NCI-H524 (cell line): ENCODE measurements at places on chromosomes 16 and 17.

GRCh38 chr16:7748522-7748921, 415.9 kb downstream of the RBFOX1 start:
- no peak for DNase-seq

DNA sequence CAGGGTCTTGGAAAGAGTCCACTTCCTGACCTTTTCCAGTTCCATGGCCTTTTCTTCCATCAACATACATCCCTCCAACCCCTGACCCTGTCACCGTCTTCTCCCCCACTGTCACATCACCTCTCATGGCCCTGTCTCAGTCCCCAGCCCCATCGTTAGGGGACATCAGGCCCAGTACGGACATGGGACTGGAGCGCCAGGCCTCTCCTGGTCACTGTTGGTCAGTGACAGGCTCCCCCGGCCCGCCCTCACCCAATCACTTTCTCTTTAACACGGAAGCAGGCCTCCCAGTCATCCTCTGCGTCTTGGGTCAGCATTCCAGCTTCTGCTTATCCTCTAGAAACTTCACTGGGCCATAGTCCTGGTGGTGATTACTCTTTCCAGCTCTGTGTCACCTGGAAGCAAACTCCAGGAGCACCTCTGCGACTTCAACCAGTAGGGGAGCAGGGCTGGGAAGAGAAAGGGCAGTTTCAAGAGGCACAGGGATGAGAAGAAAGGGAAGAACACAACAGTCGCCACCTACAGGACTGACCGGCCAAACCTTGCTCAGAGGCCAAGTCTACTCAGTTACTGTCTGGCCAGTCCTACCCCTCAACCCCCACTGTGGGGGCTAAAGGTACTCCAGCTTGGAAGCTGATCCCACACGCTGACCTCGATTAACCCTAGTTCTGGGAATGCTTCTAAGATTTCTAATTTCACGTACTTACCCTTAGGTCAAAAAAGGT, 15.9 kb upstream of the ICAM2 start:
- no peak for DNase-seq

- DNase-seq: no peak
Measured at GRCh38 chr16:14333361-14333760, 262.2 kb downstream of the MRTFB start.

GRCh38 chr16:19245326-19245925, 40.1 kb upstream of the CLEC19A start:
- no peak for DNase-seq

- no peak for DNase-seq
Measured at GRCh38 chr17:48637323-48638260, 11.4 kb upstream of the HOXB9 start.

- DNase-seq: peak; percentile 62
Measured at GRCh38 chr16:48687421-48688038, 77.5 kb upstream of the N4BP1 start.
